ENCODE measurements at places on chromosomes 2 and 18. TPM values are rescaled to one million over a fixed set of nuclear protein-coding genes. Genes with fewer than 3 reads are reported as not detected.

The ALPP gene
- total RNA-seq: 12.1 TPM

The MERTK gene
- 2.2 TPM for total RNA-seq

The ANTXR1 gene
- 137 TPM for total RNA-seq

The SP5 gene
- total RNA-seq: not detected

The CHRND gene
- total RNA-seq: not detected

The CREB1 gene
- 19.5 TPM for total RNA-seq

The SLC9A4 gene
- not detected for total RNA-seq

The SS18 gene
- 48.9 TPM for total RNA-seq

The DYNAP gene
- total RNA-seq: not detected

The ALMS1 gene
- 10.8 TPM for total RNA-seq

The METTL4 gene
- total RNA-seq: 4.9 TPM

The TCF7L1 gene
- 10.9 TPM for total RNA-seq

The RAB27B gene
- total RNA-seq: 11.1 TPM

The SPDYA gene
- 0.20 TPM for total RNA-seq

The FAM161A gene
- total RNA-seq: 8.4 TPM

The ST3GAL5 gene
- total RNA-seq: 29.6 TPM

The DSEL gene
- total RNA-seq: 0.43 TPM

The GMPPA gene
- 38.3 TPM for total RNA-seq

The MOB4 gene
- total RNA-seq: 21.7 TPM

The PLB1 gene
- 2.6 TPM for total RNA-seq

The RSAD2 gene
- 0.15 TPM for total RNA-seq

The ALPI gene
- total RNA-seq: not detected

The DIPK1C gene
- total RNA-seq: not detected

The CMPK2 gene
- total RNA-seq: 0.78 TPM

The MBOAT2 gene
- 61.1 TPM for total RNA-seq

The VAMP8 gene
- 16.7 TPM for total RNA-seq

The TMEM17 gene
- total RNA-seq: 5.0 TPM

The OR6B2 gene
- not detected for total RNA-seq

The CERKL gene
- total RNA-seq: 0.24 TPM

The CNDP2 gene
- total RNA-seq: 84.9 TPM

The NMS gene
- total RNA-seq: not detected

The NTSR2 gene
- total RNA-seq: not detected

The OTOF gene
- total RNA-seq: 0.13 TPM

The RNF125 gene
- 0.23 TPM for total RNA-seq

The GPR45 gene
- not detected for total RNA-seq

The UGT1A3 gene
- 0.13 TPM for total RNA-seq

The TOGARAM2 gene
- 0.09 TPM for total RNA-seq

The RTP5 gene
- not detected for total RNA-seq

The PHLPP1 gene
- 8.0 TPM for total RNA-seq

The MARCO gene
- 0.05 TPM for total RNA-seq
